ENCODE measurements at places on chromosomes 2 and 18.
A peak's percentile ranks its signal among the peaks of the same experiment; 100 is the strongest.

DNA sequence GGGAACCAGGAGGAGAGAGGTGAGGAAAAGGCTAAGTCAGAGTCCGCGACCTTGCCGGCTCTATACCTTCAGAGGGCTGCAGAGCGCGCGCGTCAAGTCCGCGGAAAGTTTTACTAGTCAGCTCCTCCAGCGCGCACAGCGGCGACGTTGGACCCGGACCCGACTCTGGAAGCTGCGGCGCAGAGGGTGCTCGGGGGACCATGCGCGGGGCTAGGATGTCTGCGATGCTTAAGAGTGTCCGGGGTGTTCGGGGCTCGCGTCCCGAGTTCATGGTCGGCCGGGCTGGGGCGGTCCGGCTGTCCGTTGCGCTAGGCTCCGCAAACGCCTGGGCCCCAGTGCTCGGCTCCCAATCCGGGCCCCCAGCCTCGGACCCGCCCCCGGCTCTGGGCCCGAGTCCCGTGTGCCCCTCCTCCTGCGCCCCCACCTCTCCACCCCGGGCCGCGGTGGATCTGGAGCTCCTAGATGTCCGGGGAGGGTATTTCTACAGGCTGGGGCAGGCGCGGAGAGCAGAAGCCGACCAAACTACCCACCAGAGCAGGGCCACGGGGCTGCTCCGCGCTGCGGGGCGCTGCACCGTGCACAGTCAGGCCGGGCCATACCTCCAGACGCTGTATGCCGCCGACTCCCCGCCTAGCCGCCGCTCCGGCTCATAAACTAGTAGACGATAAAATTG is at the start of gene LBX2:
LBX2 (minus strand) TSS at position 337 of the 673 bp plus-strand sequence; CDS start at position 271, 66 bp downstream.
- no peak for DNase-seq

GRCh38 chr2:96537066-96537733 is 648 bp downstream of the ARID5A start:
- DNase-seq = peak; percentile 48

DNA sequence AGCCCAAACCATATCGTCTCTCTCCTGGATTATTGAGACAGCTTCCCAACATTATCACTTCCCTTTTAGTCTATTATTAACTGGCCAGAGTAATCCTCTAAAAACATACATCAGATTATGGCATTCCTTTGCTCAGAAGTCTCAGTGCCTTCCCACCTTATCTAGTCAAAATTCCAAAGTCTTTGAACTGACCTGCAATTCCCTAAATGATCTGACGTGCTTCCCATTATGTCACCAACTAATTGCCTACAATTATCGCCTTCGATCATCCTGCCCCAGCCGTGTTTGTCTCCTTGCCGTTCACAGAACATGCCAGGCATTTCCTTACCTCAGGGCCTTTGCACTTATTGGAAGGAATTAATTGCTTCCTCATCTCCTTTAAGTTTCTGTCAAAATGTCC is 332.4 kb downstream of the IRS1 start:
- DNase-seq = no peak

GRCh38 chr2:101396316-101396717 is 9.0 kb upstream of the CREG2 start:
- DNase-seq = no peak

DNA sequence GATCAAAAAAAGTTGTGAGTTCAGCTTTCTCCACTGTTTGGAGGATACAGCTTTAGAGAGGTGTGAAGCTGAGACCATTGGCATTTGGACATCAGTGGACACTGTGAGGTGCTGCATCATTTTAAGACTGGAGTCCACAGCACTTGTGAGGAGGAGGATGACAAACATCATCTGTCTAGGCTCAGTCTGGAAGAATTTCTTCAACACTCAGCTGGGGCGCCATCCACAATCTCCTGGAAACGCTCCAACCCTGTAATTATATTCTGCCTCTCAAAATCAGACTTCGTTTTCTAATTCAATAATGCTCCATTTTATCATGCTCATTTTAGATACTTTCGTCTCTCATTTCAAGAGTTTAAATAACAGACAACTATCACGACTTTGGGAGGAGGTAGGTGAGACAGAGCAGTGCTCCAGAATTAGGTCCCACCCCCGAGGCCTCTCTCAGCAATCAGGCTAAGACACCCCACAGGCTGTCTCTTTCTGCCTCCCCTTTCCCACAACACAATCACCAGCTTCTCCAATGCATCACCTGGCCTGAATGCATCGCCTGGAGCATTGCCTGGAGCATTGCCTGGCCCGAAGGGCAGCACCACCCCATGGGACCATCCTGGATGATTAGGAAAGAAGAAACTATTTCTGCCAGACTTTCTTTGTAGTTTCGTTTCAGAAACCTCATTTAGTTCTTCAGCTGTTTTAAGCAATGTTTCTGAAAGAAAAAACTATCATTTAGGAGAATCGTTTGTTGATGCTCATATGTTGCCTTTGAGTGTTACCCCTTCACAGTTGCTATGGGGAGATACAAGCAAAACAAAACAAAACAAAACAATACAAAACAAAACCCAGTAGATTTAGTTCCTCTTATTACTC is 37.0 kb upstream of the DPP10 start:
- no peak for DNase-seq

DNA sequence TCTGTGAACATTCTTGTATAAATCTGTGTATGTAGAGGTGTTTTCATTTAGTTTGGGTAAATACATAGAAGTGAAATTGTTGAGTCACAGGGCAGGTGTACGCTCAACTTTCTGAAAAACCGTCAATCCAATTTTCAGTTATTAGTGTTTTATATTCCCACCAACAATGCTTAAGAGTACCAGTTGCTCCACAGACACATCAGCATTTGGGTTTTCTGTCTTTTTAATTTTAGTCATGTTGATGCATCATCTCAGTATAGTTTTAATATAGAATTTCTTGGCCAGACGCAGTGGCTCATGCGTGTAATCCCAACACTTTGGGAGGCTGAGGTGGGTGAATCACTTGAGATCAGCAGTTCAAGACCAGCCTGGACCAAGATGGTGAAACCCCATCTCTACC is 3.2 kb upstream of the GNLY start:
- no peak for DNase-seq

- no peak for DNase-seq
These were observed 65.4 kb downstream of the EPG5 start for GRCh38 chr18:45901654-45902210.
